ENCODE measurements at places on chromosomes 7 and 10. TPM values are rescaled to one million over a fixed set of nuclear protein-coding genes. Genes with fewer than 3 reads are reported as not detected.
A peak's percentile ranks its signal among the peaks of the same experiment; 100 is the strongest.

- no peak for DNase-seq
Measured at GRCh38 chr7:20227291-20227795, 10.2 kb upstream of the MACC1 start.

The FGF8 gene
- not detected for total RNA-seq

The CAV2 gene
- 171 TPM for total RNA-seq

The LRMDA gene
- not detected for total RNA-seq

GRCh38 chr7:1090686-1091643, 3.1 kb downstream of the GPER1 start:
- no peak for DNase-seq

GRCh38 chr7:134532180-134532953, 5.0 kb downstream of the AKR1B10 start:
- DNase-seq: peak; percentile 93

The NME8 gene
- 1.5 TPM for total RNA-seq

DNA sequence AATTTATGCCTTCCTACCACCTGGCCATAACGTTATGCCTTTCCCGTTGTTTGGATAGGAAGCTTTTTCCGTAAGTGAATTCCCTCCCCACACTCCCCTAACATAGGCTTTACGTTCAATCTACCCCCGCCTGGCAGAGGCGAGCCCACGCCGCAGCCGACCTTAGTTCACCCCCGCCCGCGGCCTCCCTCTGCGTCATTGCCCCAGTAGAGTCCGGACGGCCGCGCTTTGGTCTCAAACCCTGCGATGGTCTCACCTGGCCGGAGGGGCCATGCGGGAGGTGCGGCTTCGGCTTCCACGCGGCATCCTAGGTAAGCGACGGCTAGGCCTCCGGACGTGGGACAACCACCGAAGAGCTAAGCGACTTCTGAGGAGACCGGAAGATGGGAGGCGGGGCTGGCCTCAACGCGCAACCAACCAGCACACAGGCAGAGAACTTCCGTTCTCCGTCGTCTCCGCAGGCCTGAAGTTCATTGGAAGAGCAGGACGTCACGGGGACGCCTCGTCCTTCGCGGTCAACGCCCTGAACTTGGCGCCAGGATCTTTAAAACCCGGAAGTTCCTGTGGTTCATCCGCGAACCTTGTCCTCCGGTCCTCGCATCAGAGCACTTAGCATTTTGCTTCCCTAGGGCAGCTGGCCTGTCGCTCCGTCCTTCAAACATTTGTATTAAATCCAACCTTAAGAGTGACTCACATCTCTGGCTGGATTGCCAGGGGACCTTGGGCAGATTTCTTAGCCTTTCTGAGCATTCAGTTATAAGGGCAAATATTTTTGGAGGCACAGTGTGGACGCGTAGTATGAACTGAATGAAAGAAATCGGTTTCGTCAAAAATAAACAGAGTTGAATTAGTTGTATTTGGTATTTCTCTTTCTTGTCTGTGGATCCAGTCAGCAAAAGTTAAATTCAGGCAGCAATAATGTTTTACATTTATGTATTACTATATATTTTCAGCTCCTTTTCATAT, at the start of gene CHCHD2:
Gene CHCHD2, minus strand, starts transcription at position 369 of the 966 bp plus-strand sequence. Its CDS starts 63 bp downstream, at position 306.
- peak; percentile 98 for DNase-seq

GRCh38 chr7:101650579-101651081, 21.5 kb upstream of the MYL10 start:
- no peak for DNase-seq

- no peak for DNase-seq
Measured at GRCh38 chr10:129219364-129219763, 247.7 kb upstream of the MGMT start.

- peak; percentile 40 for DNase-seq
Measured at GRCh38 chr7:33845991-33846509, 59.3 kb upstream of the BMPER start.

DNA sequence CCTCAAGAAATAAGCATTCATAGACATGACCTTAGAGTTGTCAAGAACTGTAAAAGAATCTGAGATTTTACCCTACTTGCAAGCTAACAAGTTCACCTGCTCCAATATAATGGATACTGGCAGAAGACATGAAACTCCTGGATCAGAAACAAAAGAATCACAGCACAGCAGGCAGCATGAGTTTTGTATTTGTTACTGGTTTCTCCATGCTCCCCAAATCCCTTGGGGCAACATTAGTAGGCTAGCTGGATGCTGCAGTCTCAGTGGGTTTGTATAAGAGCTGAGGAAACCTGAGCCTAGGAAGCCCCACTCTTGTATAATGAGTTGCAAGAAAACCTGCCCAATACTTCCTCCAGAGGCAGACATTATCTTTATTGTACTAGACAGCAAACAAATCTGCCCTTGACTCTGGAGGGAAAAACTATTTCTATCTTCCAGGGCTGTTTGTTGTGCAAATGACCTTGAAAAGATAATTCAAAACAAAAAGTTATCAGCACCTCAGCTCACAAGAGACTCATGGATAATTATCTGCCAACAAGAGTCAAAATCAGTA, 64.8 kb downstream of the ABLIM1 start:
- no peak for DNase-seq

The DNAJC12 gene
- 9.5 TPM for total RNA-seq

The NKX2-3 gene
- not detected for total RNA-seq

- DNase-seq: no peak
Measured at GRCh38 chr10:3421537-3422257, 249.1 kb upstream of the PITRM1 start.

GRCh38 chr7:44186736-44187135, 2.5 kb downstream of the GCK start:
- DNase-seq: no peak

The KIF20B gene
- 33.7 TPM for total RNA-seq

The SPDYE1 gene
- not detected for total RNA-seq

DNA sequence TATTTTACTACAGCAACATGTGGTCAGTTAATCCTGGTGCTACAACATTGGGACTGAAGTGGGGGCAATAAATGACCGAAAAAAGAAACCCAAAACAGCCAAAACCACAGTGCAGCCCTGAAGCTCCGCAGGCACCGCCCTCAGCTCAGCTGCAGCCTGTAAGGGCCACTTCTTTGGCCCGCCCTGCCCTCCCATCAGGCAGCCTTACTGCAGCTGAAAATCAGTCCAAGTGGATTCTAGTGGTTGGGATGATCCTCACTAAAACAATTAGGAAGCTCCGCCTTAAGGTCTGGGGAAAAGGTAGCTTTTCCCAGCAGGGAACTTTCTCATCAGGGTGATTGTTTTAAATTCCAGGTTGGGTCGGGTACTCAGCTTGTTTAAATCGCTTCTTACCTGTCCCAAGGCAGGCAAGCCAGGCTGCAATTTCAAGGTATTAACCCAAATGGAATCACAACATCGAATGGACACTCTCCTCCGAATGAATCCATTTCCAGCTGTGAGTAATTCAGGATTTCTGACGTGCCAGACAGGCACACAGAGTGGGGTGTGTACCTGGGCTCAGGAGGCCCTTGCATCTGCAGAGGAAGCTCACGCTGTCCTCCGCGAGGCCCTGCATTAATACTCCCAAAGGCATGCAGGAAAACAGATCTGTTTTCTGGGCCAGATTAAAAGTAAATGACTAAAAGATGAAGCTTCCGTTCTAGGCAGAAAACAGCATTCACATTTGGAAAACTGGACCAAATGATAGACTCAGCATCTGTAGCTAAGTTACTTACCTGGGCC, 104.3 kb downstream of the CREB5 start:
- no peak for DNase-seq

The PRPS1L1 gene
- not detected for total RNA-seq

The CYP26C1 gene
- total RNA-seq: 0.14 TPM

DNA sequence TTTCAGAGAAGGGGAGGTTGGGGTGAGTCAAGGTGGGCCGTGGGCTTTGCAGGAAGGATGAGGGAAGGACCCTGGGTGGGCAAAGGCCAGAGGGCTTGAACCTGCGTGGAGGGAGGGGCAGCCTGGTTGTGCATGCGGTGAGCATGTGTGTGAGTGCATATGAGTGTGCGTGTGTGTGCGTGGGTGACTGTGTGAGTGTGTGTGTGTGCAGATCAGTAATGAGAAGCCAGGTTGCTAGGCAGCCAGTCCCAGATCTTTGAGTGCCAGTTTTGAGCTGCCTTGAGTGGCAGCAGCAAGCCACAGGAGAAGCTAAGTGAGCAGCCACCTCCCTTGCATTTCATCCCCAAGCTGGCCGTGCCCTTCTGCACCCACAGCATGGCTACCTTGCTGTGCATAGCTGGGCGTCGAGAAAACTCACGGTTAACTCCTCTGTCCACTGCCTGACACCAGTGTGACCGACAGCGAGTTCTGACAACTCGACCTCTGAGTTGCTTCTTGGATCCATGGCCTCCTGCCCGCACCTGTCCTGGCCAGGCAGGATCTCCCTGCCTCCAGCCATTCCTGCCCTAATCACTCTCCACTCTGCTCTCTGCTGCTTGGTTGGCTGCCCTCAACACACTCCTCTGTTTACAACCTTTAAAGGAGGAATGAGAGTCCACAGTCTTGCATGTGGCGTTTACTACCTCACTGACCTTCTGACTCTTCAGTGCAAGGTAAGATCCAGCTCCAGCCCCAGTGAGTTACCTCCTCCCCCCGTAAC, 775.4 kb downstream of the TYW1 start:
- DNase-seq: no peak

DNA sequence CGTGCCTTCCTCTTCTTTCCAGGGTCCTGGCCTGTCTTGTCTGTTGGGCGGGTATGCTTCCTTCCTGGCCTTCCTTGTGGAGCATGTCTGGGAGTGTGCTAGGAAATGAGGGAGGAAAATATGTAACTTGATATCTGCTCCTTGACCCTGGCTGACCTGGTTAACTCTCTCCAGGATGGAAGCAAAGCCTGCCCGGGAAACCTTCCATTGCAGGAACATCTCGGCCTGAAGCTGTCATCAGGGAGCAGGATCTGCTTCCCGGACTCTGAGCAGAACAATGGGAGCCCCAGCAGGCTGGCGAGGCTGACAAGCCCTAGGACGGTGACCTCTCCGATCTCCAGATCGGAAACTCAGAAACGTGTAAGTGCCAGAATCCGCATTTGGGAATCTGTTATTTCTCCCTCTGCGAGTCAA, 340.3 kb downstream of the FRMD4A start:
- DNase-seq: no peak

- DNase-seq: peak; percentile 76
Measured at GRCh38 chr10:90592638-90593302, 265.1 kb downstream of the HTR7 start.

GRCh38 chr10:30813872-30814481, 184.4 kb upstream of the LYZL2 start:
- peak; percentile 31 for DNase-seq

GRCh38 chr7:136023134-136023869, 46.1 kb upstream of the MTPN start:
- no peak for DNase-seq

DNA sequence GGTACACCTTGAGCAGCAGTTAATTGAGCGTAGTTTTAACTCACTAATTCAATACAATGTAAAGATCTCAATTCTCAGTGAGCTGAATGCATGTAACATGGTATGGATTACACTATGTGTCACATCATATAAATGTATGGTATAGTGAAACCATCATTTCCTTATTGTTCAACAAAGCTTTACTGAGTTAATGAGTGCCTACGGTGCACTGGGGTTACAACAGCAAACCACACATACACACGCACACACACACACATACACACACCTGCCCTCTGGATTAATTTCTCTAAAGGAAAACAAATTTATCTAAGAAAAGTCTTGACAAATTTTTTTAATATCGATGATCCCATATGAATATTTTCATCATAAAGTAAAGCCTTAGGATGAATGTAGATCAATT, 369.1 kb downstream of the MALRD1 start:
- no peak for DNase-seq

DNA sequence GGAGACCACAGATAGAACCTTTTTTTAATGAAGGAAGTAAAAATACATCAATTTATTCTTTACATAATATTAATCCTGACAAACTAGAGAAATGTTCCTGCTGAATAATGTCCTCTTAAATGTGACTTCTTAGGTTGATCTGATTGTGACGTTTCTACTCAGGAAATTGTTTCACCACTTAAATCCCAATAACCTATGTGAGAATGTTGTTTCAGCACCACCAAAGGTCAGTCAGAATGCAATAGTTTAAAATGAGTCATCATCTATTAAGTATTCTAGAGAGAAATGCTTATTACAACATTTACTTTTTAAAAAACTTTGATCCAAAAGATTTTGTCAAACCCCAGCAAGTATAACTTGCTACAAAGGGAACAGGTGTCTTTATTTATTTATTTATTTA, 155.4 kb upstream of the CACNA2D1 start:
- DNase-seq: no peak

The PON3 gene
- total RNA-seq: not detected

GRCh38 chr10:97726636-97727178, 10.2 kb upstream of the ZFYVE27 start:
- DNase-seq: peak; percentile 92

The RASSF4 gene
- 0.22 TPM for total RNA-seq

DNA sequence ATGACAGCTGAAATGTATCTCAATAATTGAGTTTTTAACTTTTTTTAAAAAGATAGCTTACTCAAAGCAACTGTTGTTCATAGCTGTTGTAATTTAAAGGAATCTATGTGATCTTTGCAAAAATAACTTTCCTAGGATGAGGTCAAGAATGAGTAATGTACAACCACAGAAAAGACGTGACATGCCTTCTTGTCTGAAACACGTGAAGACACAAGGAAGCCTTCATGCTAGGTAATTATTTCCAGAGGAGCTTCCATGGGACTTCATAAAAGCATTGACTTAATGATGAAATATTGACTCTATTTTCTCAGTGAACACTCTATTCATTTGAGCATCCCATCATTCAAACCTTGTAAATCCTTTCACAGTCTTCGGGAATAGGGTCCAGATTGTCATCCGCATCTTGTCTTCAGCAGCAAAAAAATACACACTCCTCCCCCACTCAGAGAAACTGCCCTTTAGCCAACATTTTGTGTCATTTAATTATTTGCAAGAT, 528.0 kb downstream of the NRG3 start:
- DNase-seq: no peak

DNA sequence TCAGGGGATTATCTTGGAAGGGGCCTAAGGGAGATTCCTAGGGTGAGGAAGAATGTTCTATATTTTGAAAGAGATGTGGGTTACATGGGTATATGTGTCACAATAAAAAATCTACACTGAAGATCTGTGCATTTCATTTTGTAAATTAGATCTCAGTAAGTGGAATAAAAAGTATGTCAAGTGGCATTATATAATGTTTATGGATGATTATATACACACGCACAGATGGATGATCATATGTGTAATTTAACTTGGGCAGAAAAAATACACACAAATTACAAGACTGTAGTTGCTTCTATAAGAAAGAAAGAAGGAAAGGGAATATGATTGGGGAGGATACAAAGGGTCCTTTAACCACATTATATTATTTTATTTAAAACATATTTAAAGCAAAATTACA, 18.5 kb downstream of the ASZ1 start:
- no peak for DNase-seq

The TMEM176A gene
- total RNA-seq: not detected

DNA sequence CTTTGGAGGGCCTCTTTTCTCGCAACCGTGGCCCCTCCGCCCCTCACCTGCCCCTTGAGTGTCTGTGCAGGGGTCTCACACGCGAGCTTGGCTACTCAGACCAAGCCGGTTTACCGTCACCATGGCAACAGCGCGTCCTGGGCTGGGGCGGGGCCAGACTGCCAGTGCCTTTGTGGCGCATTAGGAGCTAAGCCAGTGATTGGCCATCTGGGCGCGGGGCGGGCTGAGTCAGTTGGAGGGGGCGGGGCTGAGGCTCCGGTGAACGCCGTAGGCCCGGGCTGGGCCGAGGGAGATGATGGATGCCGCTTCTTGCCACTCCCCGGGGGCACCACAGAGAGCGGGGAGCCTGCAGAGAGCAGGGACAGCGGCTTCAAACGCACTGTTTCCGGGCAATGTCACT, 48.7 kb upstream of the FXYD4 start:
- DNase-seq: peak; percentile 16

The GPR26 gene
- total RNA-seq: not detected
